ENCODE measurements at places on chromosomes 1 and 21. TPM values are rescaled to one million over a fixed set of nuclear protein-coding genes. Genes with fewer than 3 reads are reported as not detected.

PEA15 gene
- total RNA-seq = 201 TPM

TRIM63 gene
- total RNA-seq = 1.7 TPM

SLC25A34 gene
- 0.10 TPM for total RNA-seq

OR2T11 gene
- not detected for total RNA-seq

DDR2 gene
- 0.51 TPM for total RNA-seq

RAB3B gene
- total RNA-seq = 5.4 TPM

SPATC1L gene
- total RNA-seq = 0.65 TPM

KTI12 gene
- total RNA-seq = 15.2 TPM

BRDT gene
- not detected for total RNA-seq

GRIK1 gene
- total RNA-seq = not detected

EPHB2 gene
- 32.4 TPM for total RNA-seq

FAM3B gene
- total RNA-seq = not detected

NES gene
- total RNA-seq = 1.3 TPM

RBM15 gene
- 6.7 TPM for total RNA-seq

FCRLB gene
- 1.6 TPM for total RNA-seq

BRINP3 gene
- total RNA-seq = not detected

SUSD4 gene
- 0.67 TPM for total RNA-seq

RGS18 gene
- not detected for total RNA-seq

NUDT17 gene
- total RNA-seq = 6.3 TPM

AADACL4 gene
- not detected for total RNA-seq

PDE4B gene
- total RNA-seq = 5.0 TPM

PDPN gene
- not detected for total RNA-seq

MASP2 gene
- total RNA-seq = 0.22 TPM

ITGB2 gene
- 0.86 TPM for total RNA-seq

FAM151A gene
- total RNA-seq = 0.34 TPM

ZBTB8A gene
- total RNA-seq = 5.0 TPM

C1orf94 gene
- not detected for total RNA-seq

HPCAL4 gene
- total RNA-seq = 0.25 TPM

SH2D2A gene
- total RNA-seq = 2.5 TPM

DR1 gene
- 35.2 TPM for total RNA-seq

SVBP gene
- 12.3 TPM for total RNA-seq

FAM110D gene
- not detected for total RNA-seq

ZMPSTE24 gene
- total RNA-seq = 43.6 TPM

TMPRSS15 gene
- not detected for total RNA-seq

CD5L gene
- total RNA-seq = not detected

KRTAP19-3 gene
- not detected for total RNA-seq

GJC2 gene
- total RNA-seq = 0.39 TPM

ZFP69B gene
- 2.2 TPM for total RNA-seq

EFNA1 gene
- total RNA-seq = 17.7 TPM

LRRC53 gene
- total RNA-seq = not detected

HNRNPCL2 gene
- not detected for total RNA-seq

CELA2A gene
- total RNA-seq = not detected

LHX4 gene
- 0.26 TPM for total RNA-seq
